ENCODE measurements at places on chromosomes 13 and 19. TPM values are rescaled to one million over a fixed set of nuclear protein-coding genes. Genes with fewer than 3 reads are reported as not detected.

DNA sequence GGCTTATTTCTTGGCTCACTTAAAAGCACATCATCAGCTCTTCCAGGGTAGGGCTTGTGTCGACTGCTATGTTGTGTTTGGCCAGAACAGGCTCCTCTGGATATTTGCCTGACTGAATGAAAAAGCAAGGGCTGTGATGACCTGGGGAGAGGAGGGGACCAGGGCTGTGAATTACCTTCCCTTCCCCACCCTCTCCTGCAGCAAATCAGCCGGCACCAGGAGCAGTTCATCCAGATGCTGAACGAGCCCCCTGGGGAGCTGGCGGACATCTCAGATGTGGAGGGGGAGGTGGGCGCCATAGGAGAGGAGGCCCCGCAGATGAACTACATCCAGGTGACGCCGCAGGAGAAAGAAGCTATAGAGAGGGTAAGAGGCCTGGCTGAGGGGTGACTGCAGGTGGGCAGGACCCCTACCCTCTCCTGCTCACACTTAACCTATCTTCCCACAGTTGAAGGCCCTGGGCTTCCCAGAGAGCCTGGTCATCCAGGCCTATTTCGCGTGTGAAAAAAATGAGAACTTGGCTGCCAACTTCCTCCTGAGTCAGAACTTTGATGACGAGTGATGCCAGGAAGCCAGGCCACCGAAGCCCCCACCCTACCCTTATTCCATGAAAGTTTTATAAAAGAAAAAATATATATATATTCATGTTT is 4.4 kb downstream of the GADD45GIP1 start:
- H3K4me1 ChIP-seq, result no peaks in the 10 kb centered on the region
- H3K36me3 ChIP-seq, result no peaks in the 10 kb centered on the region
- H3K27me3 ChIP-seq, result no peaks in the 10 kb centered on the region
- DNase-seq, result no peak
- H3K4me3 ChIP-seq, result no peak overlapping the region

DNA sequence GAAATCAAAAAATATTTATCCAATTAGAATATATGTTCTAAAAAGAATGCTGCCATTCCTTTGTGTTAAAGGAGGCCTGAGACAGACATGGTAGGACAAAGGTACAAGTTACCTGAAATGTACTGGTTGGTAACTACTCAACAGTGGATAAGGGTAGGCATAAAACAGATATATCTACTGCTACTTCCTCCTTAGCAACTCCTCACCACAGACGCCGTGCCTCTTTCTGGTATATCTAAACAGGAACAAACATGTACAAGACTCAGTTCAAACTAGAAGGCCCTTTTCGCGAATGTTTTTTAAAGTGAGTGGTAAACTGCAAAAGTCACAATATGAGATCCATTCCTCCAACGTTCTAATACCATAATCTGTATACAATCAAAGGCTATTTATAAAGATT is 86.9 kb downstream of the TBC1D4 start:
- no peaks in the 10 kb centered on the region for H3K36me3 ChIP-seq
- no peak for DNase-seq
- H3K4me3 ChIP-seq, result no peak overlapping the region
- no peaks in the 10 kb centered on the region for H3K27me3 ChIP-seq

The JUND gene
- 386 TPM for total RNA-seq

GRCh38 chr13:92460479-92460878 is 766.1 kb upstream of the GPC6 start:
- no peaks in the 10 kb centered on the region for H3K36me3 ChIP-seq
- no peaks in the 10 kb centered on the region for H3K4me1 ChIP-seq
- DNase-seq, result no peak
- H3K4me3 ChIP-seq, result no peak overlapping the region

- H3K36me3 ChIP-seq, result no peaks in the 10 kb centered on the region
- H3K4me3 ChIP-seq, result no peak overlapping the region
- no peak for DNase-seq
- no peak overlapping the region for H3K27ac ChIP-seq
Measured at GRCh38 chr13:106377931-106378662, 157.4 kb downstream of the EFNB2 start.

The LYL1 gene
- total RNA-seq, result 11.5 TPM

The KLK7 gene
- total RNA-seq, result 1.1 TPM

The TMEM238 gene
- total RNA-seq, result not detected

The MBOAT7 gene
- total RNA-seq, result 23.1 TPM

DNA sequence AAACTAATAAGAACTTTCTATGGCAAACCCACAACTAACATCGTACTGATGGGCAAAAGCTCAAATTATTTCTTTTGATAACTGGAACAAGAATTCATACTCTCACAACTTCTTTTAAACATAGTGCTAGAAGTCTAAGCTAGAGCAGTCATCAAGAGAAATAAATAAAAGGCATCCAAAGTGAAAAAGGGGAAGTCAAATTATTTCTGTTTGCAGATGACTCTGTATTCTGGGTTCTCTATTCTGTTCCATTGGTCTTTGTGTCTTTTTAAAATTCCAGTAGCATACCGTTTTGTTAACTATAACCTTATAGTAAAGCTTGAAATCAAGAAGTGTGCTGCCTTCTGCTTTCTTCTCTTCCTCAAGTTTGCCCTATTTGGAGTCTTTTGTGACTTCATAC is 1215.9 kb downstream of the UQCRFS1 start:
- H3K36me3 ChIP-seq, result no peaks in the 10 kb centered on the region
- no peak overlapping the region for H3K27ac ChIP-seq
- no peak overlapping the region for H3K4me3 ChIP-seq
- H3K4me1 ChIP-seq, result no peaks in the 10 kb centered on the region

The NKG7 gene
- total RNA-seq, result 1.0 TPM

GRCh38 chr19:52335768-52336116 is 301 bp upstream of the ZNF610 start:
- H3K4me1 ChIP-seq, result no peaks in the 10 kb centered on the region
- no peaks in the 10 kb centered on the region for H3K27me3 ChIP-seq
- H3K27ac ChIP-seq, result peak overlapping the region; percentile 84
- peak overlapping the region; percentile 76 for H3K4me3 ChIP-seq
- DNase-seq, result no peak

DNA sequence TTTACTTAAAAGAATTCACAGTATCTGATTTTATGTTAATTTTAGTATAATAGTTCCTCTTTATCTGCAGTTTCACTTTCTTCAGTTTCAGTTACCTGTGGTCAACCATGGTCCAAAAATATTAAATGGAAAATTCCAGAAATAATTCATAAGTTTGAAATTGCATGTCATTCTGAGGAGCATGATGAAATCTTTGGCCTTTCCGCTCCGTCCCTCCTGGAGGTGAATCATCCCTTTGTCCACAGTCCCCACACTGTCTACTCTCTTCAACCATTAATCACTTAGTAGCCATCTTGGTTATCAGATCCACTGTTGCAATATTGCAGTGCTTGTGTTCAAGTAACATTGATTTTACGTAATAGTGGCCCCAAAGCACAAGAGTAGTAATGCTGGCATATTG is 26.9 kb downstream of the SLITRK6 start:
- no peaks in the 10 kb centered on the region for H3K36me3 ChIP-seq
- no peaks in the 10 kb centered on the region for H3K27me3 ChIP-seq
- no peak overlapping the region for H3K4me3 ChIP-seq

All from uterus (tissue), 4 donors.